ENCODE measurements at places on chromosomes 6 and 20. TPM values are rescaled to one million over a fixed set of nuclear protein-coding genes. Genes with fewer than 3 reads are reported as not detected.

- DNase-seq, result no peak
Measured at GRCh38 chr6:143007646-143008045, 53.0 kb upstream of the AIG1 start.

DNA sequence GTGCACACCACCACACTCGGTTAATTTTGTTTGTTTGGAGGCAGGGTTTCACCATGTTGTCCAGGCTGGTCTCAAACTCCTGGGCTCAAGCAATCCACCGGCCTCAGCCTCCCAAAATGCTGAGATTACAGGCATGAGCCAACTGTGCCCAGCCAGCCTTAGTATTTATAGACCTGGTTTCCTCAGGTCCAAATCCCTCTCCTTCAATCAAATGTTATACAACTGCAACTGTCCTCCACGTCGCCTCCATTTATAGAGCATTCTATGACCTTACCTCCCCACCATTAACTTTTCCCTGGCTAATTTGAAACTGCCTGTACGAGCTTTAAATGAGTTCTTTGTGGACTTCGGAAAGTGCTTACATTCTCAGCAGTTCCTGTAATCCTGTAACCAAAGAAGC lies 39.3 kb upstream of the IPCEF1 start:
- no peak for DNase-seq

DNA sequence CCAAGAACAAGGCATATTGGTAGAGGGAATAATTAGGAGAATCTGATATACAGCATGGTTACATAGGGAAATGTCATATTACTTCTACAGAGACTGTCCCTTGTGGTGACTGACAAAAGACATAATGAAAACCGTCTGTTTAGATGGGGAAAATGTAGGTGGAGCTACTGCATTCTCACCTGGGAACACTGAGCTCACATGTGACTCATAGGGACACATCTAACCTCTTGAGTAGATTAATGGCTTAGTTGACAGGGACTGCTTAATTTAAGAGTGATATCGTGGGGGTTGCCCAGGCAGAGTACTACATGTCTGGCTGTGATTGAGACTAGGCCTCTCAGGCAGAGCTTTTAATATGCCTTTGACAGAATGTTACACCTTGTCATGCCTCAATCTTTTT lies 235.3 kb upstream of the ZFP64 start:
- no peak for DNase-seq

HFE gene
- 46.0 TPM for total RNA-seq

DNA sequence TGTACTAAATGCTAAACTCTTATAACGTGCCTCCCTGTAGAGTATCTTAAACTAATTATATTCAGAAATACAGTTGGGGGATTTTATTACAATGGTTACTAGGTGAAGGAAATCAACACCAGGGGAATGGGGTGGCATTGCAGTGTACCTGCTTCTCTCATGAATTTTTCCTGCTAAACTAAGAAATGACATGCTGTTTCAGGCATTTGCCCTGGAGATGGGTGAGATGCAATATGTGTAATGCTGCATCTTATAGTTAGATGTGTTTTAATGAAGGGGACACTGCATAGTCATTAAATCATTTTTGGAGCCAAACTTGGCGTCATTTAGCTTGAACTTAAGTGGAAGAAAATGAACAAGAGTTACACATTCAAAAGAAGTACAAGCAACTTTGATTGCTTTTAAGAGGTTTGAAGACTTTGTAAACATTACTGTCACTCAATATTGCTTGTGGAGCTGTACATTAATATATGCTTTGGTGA lies 4.3 kb downstream of the EYA4 start:
- no peak for DNase-seq

MUCL3 gene
- total RNA-seq, result not detected

TSBP1 gene
- total RNA-seq, result not detected

DNA sequence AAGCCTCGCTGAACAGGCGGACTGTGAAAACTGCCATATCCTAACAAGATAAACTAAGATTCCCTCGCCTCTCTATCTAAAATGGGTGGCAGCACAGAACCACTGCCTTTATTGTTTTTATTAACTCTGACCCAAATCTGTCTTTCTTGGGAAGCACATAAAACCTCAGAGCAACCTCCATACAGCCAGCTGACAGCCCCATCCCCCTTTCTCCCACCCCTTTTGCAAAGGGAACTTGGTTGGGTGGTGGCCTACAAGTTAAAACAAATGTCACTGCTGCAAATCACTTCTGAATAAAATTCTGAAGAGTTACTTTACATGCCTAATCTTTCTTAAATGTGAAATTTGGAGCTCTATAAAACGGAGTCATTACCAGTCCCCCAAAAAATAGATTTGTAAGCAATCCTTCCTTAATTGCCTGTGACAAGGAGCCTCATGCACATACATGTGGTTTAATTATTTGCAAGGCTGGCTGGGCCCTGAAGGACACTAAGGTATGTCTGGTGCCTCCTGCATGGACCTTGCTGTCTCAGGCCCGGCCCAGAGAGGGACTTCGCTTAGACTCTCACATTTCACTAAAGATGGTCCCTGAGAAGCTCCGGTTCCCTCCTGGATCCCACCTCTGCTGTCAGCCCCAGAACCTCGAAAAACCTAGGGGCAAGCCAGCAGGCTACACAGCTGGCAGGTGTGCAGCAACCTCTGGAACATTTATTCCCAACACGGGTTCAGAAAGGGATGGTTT lies 21.7 kb downstream of the PXDC1 start:
- DNase-seq, result no peak

DNA sequence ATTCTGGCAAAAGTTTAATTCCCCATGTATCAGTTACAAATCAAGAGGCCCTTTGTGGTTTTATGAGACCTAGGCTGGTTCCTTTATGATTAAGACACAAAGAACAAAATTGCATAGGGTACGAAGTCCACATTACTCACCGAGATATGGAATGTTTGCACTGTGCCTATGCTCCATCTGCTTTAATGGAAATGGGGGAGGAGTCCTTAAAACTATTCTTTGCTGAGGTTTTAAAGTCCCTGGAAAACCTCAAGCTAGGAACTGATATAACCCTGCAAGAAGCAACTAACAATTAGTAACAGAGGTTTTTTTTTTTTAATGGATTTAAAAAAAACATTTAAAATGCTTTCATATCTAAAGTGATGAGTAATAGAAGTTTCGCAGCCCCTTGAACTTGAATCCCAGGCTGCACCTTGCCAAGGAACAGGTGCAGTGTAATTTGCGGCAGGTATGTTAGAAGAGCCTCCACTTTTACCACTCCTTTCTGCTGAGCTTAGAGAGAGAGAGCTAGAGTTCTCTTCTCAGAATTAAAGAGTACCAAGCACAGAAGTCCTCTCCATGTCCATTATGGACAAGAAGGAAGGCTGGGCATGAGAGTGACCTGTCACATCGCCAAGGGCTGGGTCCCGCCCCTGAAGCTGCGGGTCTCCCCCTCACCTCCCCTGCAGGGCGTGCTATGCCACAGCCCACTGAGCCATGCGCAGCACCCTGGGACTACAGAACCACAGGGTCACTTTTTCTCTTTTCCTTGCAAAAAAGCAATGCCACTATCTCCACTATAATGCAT lies 2.3 kb downstream of the SERPINB1 start:
- peak; percentile 90 for DNase-seq

DNA sequence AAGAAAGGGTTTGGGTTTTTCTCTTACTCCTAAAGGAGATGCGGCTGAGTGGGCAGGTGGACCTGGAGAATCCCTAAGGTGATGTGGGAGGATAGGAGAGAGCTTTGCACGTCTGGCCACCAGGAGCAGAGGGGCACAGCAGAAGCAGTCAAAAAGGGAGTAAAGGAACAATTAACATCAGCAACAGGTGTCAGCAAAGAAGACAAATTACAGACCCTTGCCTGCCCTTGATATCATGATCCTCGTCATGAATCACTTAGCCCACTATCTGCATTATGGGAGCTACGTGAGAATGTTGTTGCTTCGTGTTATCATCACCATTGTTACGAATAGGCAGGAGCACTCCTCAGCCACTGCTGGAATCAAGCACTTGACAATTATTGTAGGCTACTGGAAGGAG lies 25.5 kb upstream of the ARG1 start:
- DNase-seq, result no peak
